GM10248 (cell line): ENCODE measurements at places on chromosomes 11 and 22.

DNA sequence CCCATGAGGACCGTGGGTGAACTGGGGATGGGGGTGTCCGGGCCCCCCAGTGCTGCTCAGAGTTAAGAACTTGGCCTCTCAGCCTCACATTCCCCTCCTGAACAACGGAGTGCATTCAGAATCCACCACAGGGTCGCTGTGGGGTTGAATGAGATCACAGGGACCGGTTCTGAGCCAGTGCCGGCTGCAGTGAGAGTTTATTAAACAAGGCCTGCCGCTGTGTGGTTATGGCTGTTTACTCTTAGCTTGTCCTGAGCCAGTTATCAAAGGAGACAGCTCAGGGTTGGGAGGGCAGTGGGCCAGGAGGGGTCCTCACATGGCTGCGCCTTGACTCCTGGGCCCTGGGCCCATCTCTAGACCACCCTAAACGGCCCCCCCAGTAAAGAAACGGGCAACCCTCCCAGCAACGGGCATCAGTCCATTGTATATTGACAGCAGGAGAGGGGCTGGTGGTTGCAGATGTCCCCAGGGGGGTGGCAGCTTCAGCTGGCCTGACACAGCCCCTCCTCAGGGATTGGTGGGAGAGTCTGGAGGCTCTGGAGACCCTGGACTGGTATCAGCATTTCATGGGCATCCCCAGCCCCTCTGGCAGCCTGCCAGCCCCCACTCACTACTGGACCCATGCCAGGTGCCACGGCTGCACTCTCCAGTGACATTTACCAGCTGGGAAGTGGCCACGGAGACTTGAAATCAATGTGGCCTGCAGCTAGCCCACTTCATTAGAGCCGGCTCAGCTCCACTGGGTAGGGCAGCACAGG is 15.1 kb upstream of the CABP7 start:
- DNase-seq, result no peak

- no peak for DNase-seq
Observed at GRCh38 chr11:119207415-119207960, 1.3 kb downstream of the CBL start.

GRCh38 chr11:133995066-133995465 is 38.3 kb upstream of the IGSF9B start:
- no peak for DNase-seq

DNA sequence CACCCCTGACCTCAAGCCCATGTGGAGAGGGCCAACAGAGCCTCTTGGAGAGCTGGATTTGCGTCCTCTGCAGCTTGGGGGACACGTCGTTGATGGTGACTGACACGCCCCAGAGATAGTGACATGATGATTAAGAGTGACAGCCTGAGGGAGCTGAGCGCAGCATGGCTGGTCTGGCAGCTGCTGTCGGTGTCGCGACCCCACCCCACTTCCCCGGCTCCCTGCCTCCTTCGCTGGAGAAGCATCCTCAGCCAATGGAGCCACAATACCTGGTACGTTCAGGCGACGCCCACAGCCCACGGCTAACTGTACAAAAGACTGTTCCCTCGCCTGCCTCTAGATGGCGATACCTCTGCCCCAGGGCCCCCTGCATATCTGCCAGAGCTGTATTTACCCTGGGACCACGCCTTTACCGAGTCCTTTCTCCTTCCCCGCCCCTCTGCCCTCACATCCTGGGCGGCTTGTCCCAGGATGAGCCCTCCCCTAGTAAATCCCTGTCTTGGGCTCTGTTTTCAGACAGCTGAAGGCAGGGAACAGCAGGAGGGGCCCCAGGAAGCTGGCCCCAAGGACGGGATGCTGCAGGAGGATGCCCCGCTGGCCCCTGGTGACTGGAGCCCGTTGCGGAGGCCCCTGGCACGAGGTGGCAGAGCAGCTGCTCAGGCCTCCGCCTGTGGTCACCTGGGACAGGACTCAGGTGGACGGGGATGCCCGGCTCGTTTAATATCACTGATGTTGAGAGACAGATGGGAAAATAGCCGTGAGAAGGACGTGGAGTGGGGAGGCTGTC is 90.6 kb downstream of the RPS6KA4 start:
- peak; percentile 88 for DNase-seq

DNA sequence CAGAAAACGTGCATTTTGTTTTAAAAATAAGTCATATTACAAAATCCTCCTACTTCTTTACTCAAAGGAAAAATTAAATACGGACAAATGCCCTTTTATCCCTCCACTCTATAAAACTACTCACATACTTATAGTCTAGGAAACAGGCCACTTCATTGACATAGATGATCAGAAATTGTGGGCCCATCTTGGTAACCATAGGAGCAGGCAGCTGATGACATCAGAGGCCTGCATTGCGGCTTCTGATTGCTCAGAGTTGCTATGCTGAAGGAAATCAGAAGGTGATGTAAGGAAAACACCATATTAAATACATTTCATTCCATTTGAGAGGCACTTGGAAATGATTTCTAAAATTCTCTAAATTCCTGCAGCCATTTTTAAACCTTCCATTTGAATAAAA is 27.0 kb downstream of the FAM76B start:
- DNase-seq, result no peak

DNA sequence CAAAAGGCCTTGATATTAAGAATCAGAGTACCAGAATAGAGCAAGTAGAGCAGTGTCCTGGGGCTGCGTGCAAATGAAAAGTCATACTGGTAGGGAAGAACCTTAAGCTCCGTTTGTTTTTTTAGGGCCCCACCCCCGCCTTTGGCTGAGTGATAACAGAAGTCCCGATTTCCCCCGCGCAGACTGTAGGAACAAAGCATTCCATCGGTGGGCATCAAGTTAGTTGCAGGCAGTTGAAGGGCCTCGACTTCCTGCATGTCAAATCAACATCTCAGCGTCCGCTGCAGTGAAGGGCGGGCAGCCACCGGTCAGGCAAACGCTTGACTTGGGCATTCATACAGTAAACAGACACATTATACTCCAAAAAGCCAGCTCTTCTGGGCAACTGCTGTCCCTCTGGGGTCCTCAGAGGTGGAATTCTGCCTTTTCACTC is 11.7 kb downstream of the LRP4 start:
- no peak for DNase-seq

- no peak for DNase-seq
Observed at GRCh38 chr22:24876700-24877099, 69.8 kb downstream of the LHFPL7 start.

GRCh38 chr11:115180272-115180671 is 323.9 kb downstream of the CADM1 start:
- DNase-seq, result no peak

DNA sequence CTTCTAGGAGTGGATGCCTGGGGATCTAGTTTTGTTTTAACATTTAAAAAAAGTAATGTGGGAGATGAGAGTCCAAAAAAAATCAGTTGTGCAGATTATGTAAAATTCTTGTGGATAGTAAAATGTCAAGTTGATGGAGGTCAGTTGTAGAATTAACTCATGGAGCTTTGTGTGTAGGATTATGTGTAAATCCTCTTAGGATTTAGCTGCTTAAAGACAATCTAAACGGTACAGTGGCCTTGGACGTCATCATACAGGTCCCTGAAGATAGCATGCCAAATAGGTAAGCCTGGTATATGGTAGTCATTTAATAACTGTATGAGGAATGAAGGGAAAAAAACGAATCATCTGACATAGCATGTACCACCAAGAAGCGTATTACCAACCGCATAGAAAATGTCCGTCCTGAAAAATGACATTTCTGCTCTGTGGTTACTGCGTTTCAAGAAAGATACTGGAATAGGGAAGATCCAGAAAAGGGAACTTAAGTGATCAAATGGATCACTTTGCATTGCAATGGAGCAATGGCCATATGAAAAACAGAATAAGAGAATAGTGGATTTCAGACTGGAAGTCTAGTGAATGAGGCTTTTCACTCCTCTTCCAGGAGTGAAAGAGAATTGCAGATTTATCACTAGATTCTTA is 61.3 kb downstream of the BCL2L13 start:
- no peak for DNase-seq

DNA sequence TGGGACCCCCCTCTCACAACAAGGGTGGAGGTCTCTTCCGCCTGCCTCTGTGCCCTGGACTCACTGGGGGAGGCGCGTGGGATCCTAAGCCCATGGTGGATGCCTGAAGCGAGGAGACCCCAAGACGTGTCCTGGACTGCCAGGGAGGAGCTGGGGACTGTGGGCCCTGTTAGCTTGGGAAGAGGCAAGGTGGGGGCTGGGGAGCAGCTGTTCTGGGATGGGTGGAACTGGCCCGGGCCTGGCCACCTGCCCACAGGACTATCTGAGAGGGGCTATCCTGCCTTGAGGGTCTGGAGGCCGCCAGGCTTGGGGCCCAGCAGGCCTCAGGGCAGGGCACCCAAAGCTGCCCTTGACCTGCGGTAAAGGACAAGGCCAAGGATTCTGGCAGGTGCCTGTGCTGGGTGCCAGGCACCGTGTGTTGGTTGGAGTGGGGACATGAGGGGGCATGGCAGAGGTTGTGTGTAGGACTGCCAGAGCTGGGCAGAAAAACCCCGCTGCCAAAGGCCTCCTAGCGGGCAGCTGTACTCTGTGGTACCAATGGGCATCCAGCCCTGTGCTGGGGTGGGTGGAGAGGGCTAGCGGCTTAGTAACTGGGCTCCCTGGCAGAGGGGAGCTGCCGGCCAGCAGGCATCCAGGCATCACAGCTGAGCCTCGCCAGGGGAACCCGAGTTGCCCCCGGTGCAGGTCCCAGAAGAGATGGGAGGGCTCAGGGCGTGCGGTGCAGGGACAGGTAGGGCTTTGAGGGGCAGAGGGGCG is 670 bp downstream of the LSP1 start:
- no peak for DNase-seq

DNA sequence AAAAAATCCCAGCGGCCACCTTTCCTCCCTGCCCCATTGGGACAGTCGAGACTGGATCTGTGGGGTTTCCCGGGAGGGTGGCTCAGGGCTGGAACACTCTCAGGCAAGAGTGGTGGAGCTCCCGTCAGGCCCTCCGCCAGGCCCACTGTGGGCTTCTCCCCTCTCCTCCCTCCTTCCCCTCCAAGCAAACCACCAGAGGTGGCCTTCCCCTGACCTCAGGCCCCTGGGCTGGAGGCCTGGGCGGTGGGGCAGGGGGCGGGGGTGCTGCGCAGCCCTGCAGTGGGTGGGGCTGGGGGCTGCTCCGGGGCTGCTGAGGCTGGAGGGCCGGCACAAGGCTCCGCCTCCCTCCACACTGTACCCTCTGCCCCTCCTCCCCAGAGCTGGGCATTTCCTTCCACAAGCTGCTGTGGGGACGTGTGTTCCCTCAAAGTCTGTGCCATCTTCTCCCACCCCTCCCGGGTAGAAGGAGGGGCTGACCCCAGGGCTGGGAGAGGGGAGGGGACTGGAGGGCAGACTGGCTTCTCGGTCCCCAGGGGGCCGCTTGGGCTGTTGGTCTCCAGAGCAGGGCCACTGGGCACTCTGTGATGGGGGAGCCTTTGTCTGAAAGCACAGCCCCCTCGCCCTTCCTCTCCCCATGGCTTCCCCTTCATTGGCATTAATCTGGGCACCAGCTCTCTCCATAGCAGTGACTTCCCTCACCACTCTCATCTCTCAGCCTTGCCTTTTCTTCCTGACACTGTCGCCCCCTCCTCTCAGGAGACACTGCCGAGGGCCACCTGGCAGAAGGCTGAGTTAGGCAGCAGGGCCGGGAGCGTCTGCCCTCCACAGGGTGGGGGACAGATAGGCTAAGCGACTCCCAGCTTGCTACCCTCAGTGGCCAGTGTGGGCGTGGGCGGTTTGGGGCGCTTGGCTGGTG is 7.1 kb downstream of the RCOR2 start:
- no peak for DNase-seq

- no peak for DNase-seq
Observed at GRCh38 chr11:122149202-122149601, 33.2 kb upstream of the BLID start.

- DNase-seq, result no peak
Observed at GRCh38 chr22:48488149-48488551, 1339.5 kb downstream of the BRD1 start.

DNA sequence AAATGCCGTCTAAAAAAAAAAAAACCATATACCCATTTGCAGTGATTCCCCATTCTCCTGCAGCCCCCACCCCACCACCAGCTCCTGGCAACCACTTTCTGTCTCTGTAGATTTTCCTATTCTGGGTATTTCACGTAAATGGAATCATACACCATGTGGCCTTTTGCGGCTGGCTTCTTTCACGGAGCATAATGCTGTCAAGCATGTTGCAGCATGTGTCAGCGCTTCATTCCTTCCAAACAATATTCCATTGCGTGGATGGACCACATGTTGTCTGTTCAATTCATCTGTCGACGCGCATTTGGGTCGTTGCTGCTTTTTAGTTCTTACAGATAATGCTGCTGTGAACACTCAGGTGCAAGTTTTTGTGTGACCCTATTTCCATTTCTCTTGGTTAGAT is 14.8 kb upstream of the EMID1 start:
- no peak for DNase-seq

DNA sequence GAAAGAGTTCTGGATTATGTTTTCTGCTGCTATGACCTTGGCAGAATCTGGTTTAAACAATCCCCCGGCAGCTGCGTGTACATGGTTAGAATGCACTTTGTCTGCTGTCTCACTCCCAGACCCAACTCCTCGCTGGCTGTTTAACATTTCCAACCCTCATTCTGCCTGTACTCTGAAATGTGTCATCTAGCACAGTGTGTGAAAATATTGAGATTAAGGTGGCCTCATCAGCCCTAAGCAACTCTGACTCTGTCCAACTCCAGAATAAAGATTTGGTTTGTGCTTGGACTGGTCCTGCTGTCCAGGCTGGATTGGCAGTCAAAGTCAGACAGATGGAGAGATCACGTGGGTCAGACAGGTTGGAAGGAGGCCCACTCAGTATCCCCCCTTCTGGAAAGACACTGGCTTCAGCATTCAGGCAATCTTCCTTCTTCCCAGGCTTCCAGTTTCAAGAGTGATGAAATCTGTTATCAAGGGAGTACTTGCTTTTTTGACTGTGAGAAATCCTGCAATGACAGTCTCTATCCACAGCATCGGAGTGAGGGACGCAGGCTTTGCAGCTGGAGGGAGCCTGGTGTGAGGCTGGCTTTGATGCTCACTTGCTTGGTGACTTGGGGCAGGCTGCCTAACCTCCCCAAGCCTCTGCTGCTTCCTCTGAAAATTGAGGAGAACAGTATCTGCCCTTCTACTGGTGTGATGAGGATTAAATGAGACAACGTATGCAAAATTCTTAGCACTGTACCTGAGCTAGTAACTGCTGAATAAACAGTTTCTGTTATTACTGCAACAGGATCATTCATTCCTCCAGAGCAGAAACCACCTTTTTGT is 29.8 kb downstream of the ABTB2 start:
- DNase-seq, result no peak

- DNase-seq, result peak; percentile 6
Observed at GRCh38 chr22:49325531-49326395, 501.9 kb downstream of the BRD1 start.

DNA sequence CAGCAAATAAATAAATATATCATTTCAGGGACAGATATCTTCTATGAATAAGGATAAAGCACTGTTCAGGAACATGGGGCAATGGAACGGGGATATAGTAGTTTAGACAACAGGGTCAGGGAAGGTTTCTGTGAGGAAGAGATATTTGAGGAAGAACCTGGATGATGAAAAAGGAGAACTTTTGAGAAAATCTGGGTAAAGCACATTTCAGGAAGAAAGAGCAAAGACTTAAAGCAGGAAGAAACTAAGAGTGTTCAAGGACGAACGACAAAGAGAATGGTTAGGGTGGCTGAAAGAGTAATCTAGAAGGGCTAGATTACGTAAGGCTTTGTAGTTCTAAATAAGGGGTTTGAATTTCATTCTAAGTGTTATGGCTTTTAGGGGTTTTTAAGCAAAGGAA is 12.7 kb downstream of the DDI1 start:
- DNase-seq, result no peak
